ENCODE measurements at places on chromosomes 3 and 15. TPM values are rescaled to one million over a fixed set of nuclear protein-coding genes. Genes with fewer than 3 reads are reported as not detected.

Gene ACTRT3
- 6.7 TPM for total RNA-seq

Gene ANKRD63
- not detected for total RNA-seq

Gene TRMT10C
- total RNA-seq: 23.9 TPM

Gene GASK1A
- 40.1 TPM for total RNA-seq

Gene GPR27
- total RNA-seq: 10.8 TPM

Gene DLL4
- total RNA-seq: 5.8 TPM

Gene HIGD2B
- not detected for total RNA-seq

DNA sequence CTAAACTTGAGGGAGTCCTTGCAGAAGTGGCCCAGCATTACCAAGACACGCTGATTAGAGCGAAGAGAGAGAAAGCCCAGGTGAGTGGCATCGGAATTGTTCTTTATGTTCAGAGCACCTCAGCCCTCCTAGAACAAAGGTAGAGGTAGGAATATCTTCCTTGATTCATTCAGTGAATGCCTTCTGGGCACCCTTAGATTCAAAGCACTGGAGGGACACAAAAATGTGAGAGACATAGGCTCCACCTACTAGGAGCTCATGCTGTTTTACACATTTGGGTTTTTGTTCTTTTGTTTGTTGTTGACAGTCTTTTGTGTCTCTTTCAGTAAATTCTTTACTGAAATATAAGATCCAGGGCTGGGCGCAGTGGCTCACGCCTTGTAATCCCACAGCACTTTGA, 68.2 kb downstream of the IQGAP1 start:
- H3K4me1 ChIP-seq: no peaks in the 10 kb centered on the region
- H3K27ac ChIP-seq: no peak overlapping the region
- no peaks in the 10 kb centered on the region for H3K27me3 ChIP-seq
- peaks cover 15% of the 10 kb centered on the region for H3K36me3 ChIP-seq
- no peak for DNase-seq
- no peak overlapping the region for H3K4me3 ChIP-seq

DNA sequence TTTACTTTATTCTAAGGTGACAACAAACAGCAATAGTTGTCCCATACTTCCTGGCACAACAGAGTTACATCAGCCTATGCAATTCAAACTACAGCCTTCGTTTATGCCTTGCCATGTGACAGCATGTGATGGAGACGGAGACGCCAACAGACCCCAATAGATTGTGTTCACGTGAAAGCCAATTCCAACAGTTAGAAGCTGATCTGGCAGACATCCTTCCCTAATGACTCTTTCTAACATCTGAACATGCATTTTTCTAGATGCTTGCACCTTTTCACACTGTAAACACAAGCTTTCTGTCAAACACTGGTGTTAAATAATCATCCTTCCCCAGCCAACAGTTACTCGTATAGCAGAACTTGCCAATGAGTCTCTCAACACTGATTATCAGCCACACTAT, 694.4 kb upstream of the ALCAM start:
- no peak overlapping the region for H3K27ac ChIP-seq
- no peak overlapping the region for H3K4me3 ChIP-seq
- H3K4me1 ChIP-seq: no peaks in the 10 kb centered on the region
- DNase-seq: no peak
- no peaks in the 10 kb centered on the region for H3K27me3 ChIP-seq
- H3K36me3 ChIP-seq: no peaks in the 10 kb centered on the region

DNA sequence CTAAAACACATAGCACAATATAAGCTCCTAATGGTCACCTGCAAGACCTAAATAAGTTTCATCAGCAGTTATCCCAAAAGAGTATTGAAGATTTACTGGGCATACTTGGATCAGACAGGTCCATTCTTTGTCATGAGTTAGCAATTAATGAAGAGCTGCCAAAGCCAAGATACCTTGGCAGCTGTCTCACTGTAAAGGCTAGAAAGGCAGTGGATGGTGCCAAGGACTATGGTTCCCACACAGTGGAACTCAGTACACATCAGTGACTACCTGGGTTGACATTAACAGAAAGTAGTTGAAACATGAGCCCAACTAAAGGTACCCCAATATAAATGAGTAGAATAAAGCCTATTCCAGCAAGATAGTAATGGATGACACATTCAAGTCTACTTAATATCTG, 41.1 kb upstream of the TMCO5A start:
- no peak for DNase-seq
- no peaks in the 10 kb centered on the region for H3K4me1 ChIP-seq
- H3K36me3 ChIP-seq: no peaks in the 10 kb centered on the region
- peaks cover 3% of the 10 kb centered on the region for H3K27me3 ChIP-seq
- H3K4me3 ChIP-seq: no peak overlapping the region

- no peaks in the 10 kb centered on the region for H3K36me3 ChIP-seq
- no peak overlapping the region for H3K27ac ChIP-seq
- peaks cover 29% of the 10 kb centered on the region for H3K4me1 ChIP-seq
- H3K27me3 ChIP-seq: no peaks in the 10 kb centered on the region
- H3K4me3 ChIP-seq: no peak overlapping the region
- no peak for DNase-seq
These were observed 445.9 kb upstream of the PROK2 start for GRCh38 chr3:72230774-72231379.

- H3K36me3 ChIP-seq: no peaks in the 10 kb centered on the region
- H3K27ac ChIP-seq: no peak overlapping the region
- H3K4me3 ChIP-seq: no peak overlapping the region
- H3K27me3 ChIP-seq: no peaks in the 10 kb centered on the region
These were observed 326.5 kb upstream of the GBE1 start for GRCh38 chr3:82087958-82088357.

DNA sequence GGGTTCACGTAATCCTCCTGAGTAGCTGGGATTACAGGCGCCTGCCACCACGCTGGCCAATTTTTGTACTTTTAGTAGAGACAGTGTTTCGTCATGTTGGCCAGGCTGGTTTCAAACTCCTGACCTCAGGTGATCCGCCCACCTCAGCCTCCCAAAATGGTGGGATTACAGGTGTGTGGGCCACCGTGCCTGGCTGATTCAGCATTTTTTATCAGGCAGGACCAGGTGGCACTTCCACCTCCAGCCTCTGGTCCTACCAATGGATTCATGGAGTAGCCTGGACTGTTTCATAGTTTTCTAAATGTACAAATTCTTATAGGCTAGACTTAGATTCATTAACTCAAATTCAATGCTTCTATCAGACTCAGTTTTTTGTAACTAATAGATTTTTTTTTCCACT, 9.4 kb downstream of the VHL start:
- no peak overlapping the region for H3K27ac ChIP-seq
- no peak for DNase-seq
- peaks cover 53% of the 10 kb centered on the region for H3K36me3 ChIP-seq
- no peak overlapping the region for H3K4me3 ChIP-seq
- H3K4me1 ChIP-seq: no peaks in the 10 kb centered on the region

- H3K36me3 ChIP-seq: no peaks in the 10 kb centered on the region
- H3K4me1 ChIP-seq: no peaks in the 10 kb centered on the region
- no peak overlapping the region for H3K4me3 ChIP-seq
- no peak overlapping the region for H3K27ac ChIP-seq
These were observed 19.0 kb downstream of the C2CD4A start for GRCh38 chr15:62085740-62086139.

GRCh38 chr3:120659834-120660233, 22.2 kb downstream of the HGD start:
- H3K4me1 ChIP-seq: no peaks in the 10 kb centered on the region
- no peaks in the 10 kb centered on the region for H3K27me3 ChIP-seq
- H3K27ac ChIP-seq: no peak overlapping the region
- H3K36me3 ChIP-seq: no peaks in the 10 kb centered on the region

GRCh38 chr3:186930143-186930640, at the start of gene ST6GAL1:
Gene ST6GAL1 (plus strand): TSS chr3:186930526. CDS start chr3:187042704, 112,178 bp downstream.
- H3K27me3 ChIP-seq: peaks cover 5% of the 10 kb centered on the region
- peak within 1 kb of the TSS; percentile 72 for H3K4me3 ChIP-seq
- peak; percentile 86 for DNase-seq
- H3K4me1 ChIP-seq: peaks cover 29% of the 10 kb centered on the region
- H3K36me3 ChIP-seq: no peaks in the 10 kb centered on the region

DNA sequence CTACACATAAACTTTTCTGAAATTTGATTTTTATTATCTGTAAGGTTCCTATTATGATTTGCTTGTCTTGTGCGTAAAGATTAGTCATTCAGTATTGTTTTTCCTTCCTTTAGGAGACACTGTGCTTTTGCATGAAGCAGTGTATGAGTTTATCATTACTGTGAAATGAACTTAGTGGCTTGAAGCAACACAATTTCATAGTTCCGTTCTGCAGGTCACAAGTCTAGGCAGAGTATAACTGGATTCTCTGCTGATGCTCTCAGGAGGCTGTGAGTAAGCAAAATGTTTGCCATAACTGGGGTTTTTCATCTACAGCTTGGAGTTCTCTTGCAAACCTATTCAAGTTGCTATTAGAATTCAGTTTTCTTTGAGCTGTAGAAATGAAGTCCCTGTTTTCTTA, 1136.1 kb downstream of the OTOL1 start:
- H3K4me3 ChIP-seq: no peak overlapping the region
- no peaks in the 10 kb centered on the region for H3K36me3 ChIP-seq
- no peak overlapping the region for H3K27ac ChIP-seq
- no peak for DNase-seq
- no peaks in the 10 kb centered on the region for H3K4me1 ChIP-seq

DNA sequence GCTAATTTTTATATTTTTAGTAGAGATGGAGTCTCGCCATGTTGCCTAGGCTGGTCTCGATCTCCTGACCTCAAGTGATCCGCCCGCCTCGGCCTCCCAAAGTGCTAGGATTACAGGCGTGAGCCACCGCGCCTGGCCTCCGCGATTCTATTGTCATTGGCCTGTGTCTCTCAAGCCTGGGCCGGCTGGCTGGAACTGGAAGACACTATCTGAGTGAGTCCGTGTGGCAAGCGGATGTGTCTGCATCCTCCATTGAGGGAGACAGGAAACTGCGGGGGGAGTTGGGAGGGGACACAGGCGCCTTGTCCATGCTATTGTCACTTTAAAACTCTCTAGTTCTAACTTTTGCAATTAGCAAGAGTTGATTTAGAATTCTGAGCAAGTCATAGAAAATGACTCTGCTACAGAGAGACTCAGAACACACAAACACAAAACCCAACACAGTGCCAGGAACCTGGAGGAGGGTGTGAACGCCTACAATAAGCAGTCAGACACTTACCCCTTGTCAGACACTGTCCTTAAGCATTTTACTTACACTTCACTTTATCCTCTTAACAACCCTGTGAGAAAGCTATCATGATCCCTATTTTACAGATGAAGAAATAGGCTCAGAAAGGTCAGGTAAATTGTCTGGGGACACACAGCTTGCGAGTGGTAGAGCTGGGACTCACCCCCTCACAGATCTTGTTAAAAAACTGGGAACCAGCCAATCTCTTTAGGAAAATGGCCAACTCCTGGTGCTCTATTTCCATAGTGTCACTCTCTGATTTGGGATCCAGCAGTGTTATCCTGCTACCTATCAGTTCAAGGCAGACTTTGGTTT, 38.7 kb downstream of the ANP32A start:
- H3K4me3 ChIP-seq: no peak overlapping the region
- peaks cover 12% of the 10 kb centered on the region for H3K4me1 ChIP-seq
- H3K36me3 ChIP-seq: peaks cover 54% of the 10 kb centered on the region
- H3K27ac ChIP-seq: no peak overlapping the region
- no peaks in the 10 kb centered on the region for H3K27me3 ChIP-seq
- no peak for DNase-seq

DNA sequence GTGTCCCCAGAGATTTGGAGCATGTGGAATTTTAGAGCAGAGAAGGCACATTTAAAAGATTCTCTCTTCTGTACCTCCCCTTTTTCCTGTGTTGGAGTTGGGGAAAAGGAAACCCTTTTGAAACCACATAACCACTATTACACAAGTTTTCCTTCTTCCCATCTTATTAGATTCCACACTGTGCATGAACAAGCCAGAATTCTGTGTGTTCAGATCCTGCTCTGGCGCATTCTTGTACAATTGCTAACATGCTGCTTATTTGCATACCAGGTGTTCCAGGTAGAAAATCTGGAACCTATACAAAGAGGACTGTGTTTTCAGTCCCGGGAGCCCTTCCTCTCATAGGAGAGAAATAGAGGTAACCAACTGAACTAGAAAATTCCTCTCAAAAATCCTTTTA, 2.6 kb upstream of the CIB2 start:
- H3K27me3 ChIP-seq: no peaks in the 10 kb centered on the region
- H3K4me3 ChIP-seq: no peak overlapping the region
- no peak for DNase-seq
- H3K36me3 ChIP-seq: no peaks in the 10 kb centered on the region

DNA sequence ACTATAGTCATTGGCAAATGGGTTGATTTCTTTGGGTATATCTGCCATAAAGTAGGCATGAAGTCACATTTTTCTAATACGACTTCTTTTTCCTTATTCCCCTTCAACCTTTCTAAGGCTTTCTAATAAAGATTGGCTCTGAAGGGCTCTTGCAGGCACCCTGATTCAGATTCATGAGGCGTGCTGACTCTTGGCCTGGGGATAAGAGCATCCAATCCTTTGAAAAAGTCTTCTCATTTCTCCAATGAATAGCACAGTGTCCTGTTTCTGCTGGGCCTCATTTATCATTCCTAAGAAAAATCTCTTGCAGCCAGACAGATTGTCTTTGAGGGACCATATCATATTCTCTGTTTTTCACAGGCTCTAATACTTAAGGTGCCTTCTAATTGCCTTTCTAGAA, 32.3 kb upstream of the BNIP2 start:
- H3K36me3 ChIP-seq: no peaks in the 10 kb centered on the region
- no peaks in the 10 kb centered on the region for H3K27me3 ChIP-seq
- H3K4me1 ChIP-seq: no peaks in the 10 kb centered on the region
- peak; percentile 55 for DNase-seq

GRCh38 chr3:114418107-114418506, 124.3 kb downstream of the TIGIT start:
- H3K4me1 ChIP-seq: no peaks in the 10 kb centered on the region
- DNase-seq: no peak
- H3K4me3 ChIP-seq: no peak overlapping the region
- H3K36me3 ChIP-seq: no peaks in the 10 kb centered on the region

DNA sequence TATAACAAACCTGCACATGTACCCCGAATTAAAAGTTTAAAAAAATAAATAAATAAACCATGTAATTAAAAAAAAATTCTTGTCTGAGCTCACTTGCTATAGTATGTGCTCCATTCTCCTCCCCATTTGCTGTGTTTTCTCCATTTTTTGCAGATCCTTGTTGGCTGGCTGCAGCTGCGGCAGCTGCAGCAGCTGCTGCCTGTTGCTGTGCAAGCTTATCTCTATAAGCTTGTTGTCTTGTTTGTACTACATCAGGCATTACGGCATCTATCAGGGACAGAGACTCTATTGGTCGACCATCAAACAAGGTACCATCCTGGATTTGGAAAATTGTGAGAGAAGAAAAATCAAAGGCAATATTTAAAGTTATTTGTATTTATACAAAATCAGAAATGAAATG, 145.9 kb downstream of the TBL1XR1 start:
- H3K36me3 ChIP-seq: no peaks in the 10 kb centered on the region
- no peak overlapping the region for H3K4me3 ChIP-seq
- H3K27ac ChIP-seq: peak overlapping the region; percentile 6
- peak; percentile 22 for DNase-seq
- no peaks in the 10 kb centered on the region for H3K27me3 ChIP-seq

- H3K4me1 ChIP-seq: no peaks in the 10 kb centered on the region
- no peaks in the 10 kb centered on the region for H3K36me3 ChIP-seq
- H3K27ac ChIP-seq: no peak overlapping the region
These were observed 101.8 kb upstream of the ARL6 start for GRCh38 chr3:97662762-97663161.

Measured in spinal cord (tissue), 10 donors.